ENCODE measurements at places on chromosomes 3 and 15.

GRCh38 chr3:40096661-40097111 is 212.8 kb upstream of the EIF1B start:
- DNase-seq: no peak

GRCh38 chr3:42443292-42443691 is 32.9 kb upstream of the LYZL4 start:
- DNase-seq: no peak

DNA sequence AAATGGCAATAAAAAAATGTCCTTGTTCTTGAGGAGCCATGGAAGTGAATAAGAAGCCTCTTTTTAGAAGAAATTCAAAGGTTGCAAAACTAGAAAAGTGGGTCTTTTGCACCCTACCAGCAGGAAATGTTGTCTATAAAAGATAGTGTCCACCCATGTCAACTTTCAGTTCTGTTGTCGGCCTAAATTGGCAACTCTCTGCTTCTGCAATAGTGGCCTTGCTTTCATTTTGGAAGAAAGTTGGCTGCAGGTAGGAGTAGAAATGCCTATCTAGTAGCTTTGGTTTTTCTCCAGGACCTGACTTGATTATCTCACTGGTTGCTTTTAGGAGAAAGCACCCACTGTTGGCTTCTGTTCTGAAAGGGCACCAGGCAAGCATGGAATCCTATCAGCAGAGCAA is 85.4 kb downstream of the TMEM108 start:
- DNase-seq: no peak

DNA sequence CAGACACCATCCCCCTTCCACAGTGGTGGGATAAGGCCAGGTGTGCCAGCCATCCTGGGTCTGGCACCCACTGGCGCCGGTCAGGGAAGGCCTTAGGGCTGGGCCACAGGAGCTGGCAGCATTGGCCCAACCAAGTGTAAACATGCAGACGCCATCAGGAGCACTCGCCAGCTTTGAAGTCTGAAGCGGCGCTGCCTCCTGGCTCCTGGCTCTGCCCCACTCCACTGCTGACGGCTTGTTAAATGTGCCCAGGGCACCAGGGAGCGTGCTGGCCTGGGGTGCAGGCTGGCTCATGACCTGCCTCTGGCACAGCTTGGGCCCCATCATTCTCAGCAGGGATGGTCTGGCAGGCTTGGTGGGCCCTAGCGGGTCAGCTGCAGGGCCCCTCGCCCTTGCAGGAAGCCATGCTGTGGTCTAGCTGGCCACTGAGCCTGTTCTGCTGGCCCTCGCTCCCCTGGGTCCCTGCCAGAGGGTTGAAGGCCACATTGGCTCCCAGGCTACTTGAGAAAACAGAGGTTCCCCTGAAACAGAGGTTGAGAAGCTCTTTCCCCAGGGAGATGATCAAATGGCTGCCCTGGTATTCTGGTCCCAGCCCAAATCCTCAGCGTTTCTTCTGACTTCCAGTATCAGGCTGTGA is 116.6 kb downstream of the DNAJB8 start:
- DNase-seq: no peak

DNA sequence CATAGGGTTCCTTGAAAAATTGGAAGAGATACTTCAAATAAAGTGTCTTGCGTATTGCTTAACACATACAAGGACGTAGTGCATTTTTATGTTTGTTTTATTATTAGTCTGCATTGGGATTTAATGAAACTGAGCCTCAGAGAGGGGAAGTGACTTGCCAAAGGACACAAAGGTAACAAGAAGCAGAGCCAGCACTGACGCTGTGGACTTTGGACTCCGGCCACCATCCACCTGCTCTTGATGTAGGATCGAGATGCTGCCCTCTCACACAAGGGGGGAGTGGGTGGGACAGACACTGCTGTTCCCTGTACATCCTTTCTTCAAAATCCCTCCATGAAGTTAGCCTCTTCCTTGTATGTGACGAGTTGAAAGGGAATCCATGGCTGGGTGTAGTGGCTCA is 435.4 kb upstream of the RGMA start:
- DNase-seq: no peak

DNA sequence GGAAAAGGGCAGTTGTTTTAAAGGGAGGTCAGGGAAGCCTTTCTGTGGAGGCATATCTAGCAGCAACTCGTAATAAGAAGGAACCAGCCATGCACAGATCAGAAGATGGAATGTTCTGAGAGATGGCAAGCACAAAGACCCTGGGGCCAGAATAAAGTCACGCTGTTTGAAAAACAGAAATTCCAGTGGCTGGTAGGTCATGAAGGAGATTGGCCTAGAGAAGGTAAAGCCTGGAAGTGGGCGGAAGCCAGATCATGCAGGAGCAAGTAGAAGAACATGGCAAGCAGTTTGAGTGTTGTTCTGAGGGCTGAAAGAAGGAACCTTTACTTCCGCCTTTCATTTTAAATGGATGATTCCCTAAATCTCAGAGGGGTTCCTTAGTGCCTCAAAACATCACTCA is 208.1 kb upstream of the PPP2R3A start:
- DNase-seq: no peak

- no peak for DNase-seq
Observed at GRCh38 chr15:52710708-52711389, 31.7 kb upstream of the ATOSA start.

- no peak for DNase-seq
Observed at GRCh38 chr15:71747128-71748083, 62.9 kb upstream of the NR2E3 start.

DNA sequence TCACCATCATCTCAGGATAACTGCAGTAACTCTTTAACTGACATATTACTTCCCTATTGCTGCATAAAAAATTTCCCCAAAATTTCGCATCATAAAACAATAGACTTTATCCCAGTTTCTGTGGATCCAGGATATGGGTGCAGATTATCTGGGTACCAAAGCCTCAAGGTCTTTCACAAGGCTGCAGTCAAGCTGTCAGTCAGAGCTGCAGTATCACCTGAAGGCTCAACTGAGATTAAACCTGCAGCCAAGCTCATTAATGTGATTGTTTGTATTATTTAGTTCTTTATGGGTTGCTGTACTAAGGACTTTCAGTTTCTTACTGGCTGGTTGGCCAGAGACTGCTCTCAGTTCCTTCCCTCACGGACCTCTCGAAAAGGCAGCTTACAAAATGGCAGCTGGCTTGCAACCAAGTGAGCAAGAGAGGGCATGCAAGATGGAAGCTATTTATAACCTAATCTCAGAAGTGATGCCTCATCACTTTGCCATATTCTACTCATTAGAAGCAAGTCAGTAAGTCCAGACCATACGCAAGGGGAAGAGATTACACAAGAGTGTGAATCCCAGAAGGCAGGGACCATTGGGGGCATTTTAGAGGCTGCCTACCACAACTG is 54.9 kb downstream of the DCUN1D1 start:
- no peak for DNase-seq

DNA sequence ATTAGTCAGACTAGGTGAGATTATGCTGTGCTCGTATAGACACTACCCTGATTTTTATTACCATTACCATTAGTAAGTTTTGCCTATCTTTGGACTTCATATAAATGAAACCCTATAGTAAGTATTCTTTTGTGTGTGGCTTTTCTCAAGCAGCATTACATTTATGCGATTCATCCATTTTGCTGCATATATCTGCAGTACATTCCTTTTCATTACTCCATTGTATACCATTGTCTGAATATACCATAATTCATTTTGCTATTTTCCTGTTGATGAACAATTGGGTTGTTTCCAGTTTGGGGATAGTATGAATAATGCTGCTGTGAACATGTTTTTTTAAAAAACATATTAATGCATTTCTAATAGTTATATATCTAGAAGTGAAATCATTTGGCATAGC is 45.3 kb downstream of the TMEM212 start:
- DNase-seq: no peak

DNA sequence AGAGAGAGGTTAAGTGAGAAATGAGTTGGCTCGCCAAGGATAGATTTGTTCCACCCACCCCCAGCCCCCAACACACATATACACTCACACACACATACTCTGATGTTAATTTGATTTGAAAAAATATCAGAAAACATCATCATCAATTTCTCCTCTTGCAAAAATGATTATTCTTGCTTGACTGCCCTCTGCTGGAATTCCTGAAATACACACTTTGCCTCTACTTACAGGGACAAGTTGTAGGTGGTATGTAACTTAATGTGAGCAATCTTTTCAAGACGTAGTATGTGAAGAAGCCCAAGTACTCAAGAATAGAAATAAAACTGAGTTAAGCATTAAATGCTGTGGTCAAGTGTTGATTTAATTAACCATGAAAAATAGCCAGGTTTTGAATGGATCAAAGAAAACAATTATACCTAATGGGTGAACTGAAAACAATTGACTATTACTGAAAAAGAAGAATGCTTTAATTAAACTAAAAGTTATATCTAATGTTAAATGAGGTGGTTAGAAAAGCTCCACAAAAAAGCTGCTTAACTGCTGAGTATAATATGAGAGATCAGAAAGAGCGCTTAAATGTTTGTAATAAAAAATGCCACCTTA is 46.6 kb upstream of the MDFIC2 start:
- DNase-seq: no peak

DNA sequence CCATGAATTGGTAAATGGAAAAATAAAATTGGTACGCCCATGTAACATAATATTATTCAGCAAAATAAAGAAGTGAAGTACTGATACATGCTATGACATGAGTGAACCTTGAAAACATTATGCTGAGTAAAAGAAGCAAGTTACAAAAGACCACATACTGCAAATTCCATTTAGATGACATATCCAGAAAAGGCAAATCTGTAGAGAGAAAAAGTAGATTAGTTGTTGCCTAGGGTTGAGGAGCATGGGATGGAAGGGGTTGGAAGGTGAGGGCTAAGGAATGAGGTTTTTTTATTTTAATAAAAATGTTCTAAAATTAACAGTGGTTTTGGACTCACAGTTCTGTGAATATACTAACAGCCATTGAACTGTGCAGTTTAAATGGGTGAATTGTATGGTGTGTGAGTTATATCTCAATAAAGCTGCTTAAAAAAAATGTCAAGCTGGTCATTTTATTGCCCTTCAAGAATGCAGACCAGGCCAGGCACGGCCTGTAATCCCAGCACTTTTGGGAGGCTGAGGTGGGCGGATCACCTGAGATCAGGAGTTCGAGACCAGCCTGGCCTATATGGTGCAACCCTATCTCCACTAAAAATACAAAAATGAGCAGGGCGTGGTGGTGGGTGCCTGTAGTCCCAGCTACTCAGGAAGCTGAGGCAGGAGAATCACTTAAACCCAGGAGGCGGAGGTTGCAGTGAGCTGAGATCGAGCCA is 8.1 kb upstream of the DLG1 start:
- DNase-seq: no peak

GRCh38 chr3:182129740-182130139 is 418.0 kb downstream of the SOX2 start:
- DNase-seq: no peak

GRCh38 chr3:4107430-4107829 is 195.7 kb upstream of the SETMAR start:
- no peak for DNase-seq

DNA sequence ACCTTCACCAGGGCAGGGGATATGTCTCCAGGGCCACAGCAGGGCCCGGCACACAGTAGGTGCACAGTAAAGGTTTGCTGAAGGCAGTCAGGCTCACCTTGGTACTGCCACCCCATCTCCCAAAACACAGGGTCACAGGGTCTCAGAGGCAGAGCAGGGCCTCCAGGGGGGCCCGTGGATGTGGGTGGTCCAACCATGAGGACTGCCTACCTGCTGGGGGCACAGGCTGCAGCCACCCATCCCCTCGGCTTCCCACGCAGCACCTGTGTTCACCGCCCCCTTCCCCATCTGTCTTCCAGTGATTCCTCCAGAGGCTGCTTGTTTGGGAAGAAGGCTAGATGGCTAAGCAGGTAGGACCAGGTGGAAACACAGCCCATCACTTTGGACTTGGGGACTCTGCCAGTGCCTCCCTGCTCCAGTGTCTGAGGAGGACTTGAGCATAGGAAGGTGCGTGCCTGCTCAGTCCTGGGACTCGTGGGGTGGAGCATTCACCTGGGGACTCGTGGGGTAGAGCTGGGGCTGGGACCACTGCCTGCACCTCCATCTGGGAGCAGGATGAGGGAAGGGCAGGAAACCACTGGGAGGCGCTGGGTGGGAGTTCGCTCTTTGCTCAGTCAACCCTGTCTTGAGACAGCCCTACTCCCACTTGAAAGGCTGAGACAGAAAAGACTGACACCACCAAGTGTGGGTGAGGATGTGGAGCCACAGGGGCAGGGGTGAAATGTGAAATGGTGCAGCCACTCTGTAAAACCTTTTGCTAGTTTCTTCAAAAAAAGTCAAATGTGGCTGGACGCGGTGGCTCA is 18.8 kb upstream of the PLXND1 start:
- no peak for DNase-seq

DNA sequence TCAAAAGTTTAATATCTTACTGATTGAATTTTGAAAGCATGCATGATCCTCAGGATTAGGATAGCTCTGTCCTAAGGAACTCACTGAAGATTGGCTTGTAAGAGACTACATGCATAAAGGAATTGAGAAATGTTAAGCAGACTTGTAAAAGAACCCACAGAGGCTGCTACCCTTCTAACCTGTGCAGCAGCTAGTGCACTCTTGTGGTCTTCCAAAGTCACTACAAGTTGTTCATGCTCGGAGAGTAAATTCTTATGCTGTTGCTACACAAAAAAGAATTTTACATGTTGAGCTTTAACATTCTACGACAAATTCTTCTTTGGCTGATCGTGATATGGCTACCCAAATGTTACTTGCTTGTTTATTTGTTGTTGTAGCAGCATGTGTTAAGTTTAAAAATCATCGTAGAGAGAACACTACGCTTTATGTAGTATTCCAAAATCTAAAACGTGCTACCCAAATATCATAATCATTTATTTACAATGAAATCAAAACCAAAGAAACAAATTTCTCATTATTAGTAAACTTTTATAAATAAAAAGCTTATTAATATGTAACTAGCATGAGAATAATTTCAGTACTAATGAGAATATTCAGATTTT is 55.0 kb downstream of the GOLIM4 start:
- DNase-seq: no peak

GRCh38 chr3:152828075-152828840 is 6.7 kb upstream of the P2RY1 start:
- DNase-seq: no peak

- DNase-seq: no peak
Observed at GRCh38 chr3:126858887-126859286, 124.0 kb upstream of the PLXNA1 start.

DNA sequence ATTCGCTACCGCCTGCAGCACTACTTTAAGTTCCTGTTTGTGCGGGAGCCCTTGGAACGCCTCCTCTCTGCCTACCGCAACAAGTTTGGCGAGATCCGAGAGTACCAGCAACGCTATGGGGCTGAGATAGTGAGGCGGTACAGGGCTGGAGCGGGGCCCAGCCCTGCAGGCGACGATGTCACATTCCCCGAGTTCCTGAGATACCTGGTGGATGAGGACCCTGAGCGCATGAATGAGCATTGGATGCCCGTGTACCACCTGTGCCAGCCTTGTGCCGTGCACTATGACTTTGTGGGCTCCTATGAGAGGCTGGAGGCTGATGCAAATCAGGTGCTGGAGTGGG is 995 bp downstream of the CHST14 start:
- no peak for DNase-seq

DNA sequence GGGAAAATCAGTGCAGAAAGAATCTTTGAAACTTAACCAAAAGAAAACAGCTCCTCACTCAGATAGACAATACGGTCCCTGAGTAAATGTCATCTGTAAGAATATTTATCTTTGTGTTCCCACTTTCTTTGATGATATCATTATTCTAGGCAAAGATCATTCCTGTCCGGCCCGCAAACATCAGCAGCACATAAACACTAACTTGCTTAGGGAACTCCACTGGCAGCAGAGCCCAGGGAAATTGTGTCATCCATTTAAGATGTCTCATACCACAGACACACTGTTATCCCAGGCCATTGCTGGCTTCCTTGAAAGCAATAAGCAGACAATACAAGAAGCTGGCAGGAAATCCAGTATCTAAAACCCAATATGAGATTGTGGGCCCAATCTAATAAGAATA is 20.1 kb upstream of the CD96 start:
- DNase-seq: no peak
